Globus pallidus (tissue), 1 donor: ENCODE measurements at places on chromosomes 12 and 14.
A peak's percentile ranks its signal among the peaks of the same experiment; 100 is the strongest.

- DNase-seq: no peak
Measured at GRCh38 chr12:126424696-126425095, 1359.5 kb downstream of the AACS start.

DNA sequence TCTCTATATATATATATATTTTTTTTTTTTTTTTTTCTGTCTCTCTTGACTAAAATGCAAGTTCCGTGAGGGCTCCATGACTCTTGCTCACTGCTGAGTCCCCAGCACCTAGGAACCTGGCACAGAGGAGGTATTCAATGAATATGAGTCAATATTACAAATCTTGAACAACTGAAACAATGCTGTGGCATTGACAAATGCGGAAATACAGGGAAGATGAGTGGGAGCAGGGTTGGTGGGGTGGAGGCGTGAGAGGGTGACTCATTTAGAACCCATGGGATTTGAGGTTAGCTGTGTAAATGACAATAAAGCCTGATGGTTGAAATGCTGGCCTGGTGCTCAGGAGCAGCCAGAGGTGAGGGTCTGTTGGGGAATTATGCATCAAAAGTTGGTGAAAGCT, 121.7 kb upstream of the FUT8 start:
- no peak for DNase-seq

DNA sequence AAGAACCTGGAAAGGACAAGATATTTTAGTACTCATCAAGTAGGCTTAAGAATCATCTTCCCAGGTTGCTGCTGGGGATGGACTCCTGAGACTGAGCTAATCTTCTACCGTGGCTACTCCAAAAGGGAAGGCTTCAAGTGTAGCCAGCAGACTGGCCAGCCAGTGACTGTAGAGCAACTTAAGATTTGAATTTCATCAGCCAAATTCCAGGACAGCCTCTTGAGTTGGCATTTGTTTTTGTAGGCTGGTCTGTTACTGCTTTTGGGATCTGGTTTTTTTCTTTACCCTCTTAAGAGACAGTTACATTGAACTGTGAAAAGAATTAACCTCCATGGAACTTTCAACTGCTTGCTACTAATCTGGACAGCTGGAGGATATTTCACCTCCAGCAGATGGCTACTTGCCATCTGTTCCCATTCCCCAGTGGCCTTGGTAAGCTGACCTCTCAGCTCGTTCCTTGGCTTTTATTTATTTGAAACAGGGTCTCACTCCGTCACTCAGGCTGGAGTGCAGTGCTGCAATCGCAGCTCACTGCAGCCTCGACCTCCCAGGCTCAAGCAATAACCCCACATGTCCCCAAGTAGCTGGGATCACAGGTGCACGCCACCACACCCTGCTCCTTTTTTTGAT, 20.7 kb downstream of the VTI1B start:
- no peak for DNase-seq

DNA sequence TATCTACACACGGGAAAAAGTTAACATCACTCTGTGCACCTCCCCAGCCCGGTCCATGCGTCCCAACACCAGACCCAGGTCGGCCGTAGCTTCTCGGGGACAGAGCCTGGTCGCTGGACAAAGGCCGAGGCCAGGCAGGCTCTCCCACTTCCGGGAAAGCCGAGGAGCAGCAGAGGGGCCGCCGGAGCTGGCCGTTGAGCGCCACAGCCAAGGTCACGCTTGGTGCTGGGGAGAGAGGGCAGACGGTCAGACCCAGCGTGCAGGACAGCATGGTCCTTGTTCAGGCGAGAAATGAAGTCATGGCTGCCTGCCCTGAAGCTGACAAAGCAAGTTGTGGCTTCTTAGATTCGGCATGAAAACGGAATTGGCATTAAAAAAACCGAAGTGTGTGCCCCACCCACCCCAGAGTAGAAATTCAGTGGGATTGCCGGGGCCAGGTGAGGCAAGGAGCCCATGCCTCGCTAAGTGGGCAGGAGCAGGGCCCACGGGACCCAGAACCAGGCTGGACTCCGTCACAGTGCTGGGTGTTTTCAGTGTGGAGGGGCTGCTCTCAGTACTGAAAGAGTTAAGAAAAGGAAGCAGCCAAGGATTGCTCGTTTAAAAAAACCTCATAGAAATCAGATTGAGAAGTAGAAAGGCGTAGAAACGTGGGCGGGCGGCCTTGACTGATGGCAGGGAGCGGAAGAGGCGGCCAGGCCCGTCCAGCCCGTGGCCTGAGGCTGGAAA, 4.3 kb downstream of the ARL6IP4 start:
- DNase-seq: peak; percentile 37

- DNase-seq: peak; percentile 60
Measured at GRCh38 chr14:52949711-52950409, 990 bp downstream of the FERMT2 start.

GRCh38 chr12:100279607-100280244, 12.7 kb downstream of the SCYL2 start:
- no peak for DNase-seq

- peak; percentile 2 for DNase-seq
Measured at GRCh38 chr14:53663709-53664108, 292.9 kb downstream of the BMP4 start.

DNA sequence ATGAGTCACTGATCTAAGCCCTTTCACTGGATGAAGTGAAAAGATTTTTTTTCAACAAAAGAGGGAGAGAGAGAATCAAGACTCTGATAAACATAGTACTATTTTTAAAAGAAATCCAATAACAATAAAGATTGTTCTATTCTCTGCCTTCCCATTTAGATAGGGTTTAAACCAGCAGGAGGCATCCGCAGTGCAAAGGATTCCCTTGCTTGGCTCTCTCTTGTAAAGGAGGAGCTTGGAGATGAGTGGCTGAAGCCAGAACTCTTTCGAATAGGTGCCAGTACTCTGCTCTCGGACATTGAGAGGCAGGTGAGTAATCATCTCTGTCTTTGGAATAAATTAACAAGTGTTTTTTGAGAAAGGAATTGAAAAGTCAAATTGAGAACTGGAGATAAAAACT, 124.9 kb downstream of the DERA start:
- DNase-seq: no peak

DNA sequence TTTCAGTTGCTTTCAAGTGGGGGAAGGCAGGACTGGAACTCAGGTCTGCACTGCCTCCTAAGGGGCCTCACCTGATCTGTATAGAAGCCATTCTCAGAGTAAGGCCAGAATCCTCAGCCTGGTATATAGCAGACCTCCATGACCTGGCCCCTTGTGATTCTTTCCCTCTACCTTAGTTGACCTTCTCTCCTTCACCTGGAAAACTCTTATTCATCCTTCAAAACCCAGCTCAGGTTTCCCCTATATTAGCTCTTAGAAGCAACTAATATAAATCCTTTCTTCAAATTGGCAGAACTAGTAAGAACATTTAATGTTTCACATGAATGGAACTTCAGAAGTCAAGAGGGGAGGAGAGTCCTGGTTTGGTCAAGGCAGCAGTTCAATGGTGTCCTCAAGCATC, 26.0 kb upstream of the WSCD2 start:
- DNase-seq: no peak

GRCh38 chr12:130437555-130438242, 100.0 kb downstream of the PIWIL1 start:
- DNase-seq: no peak

GRCh38 chr14:91554535-91555332, 44.6 kb upstream of the PPP4R3A start:
- no peak for DNase-seq

- no peak for DNase-seq
Measured at GRCh38 chr14:68978172-68978911, 760 bp downstream of the ACTN1 start.

- DNase-seq: no peak
Measured at GRCh38 chr12:55816881-55817344, 611 bp downstream of the SARNP start.

DNA sequence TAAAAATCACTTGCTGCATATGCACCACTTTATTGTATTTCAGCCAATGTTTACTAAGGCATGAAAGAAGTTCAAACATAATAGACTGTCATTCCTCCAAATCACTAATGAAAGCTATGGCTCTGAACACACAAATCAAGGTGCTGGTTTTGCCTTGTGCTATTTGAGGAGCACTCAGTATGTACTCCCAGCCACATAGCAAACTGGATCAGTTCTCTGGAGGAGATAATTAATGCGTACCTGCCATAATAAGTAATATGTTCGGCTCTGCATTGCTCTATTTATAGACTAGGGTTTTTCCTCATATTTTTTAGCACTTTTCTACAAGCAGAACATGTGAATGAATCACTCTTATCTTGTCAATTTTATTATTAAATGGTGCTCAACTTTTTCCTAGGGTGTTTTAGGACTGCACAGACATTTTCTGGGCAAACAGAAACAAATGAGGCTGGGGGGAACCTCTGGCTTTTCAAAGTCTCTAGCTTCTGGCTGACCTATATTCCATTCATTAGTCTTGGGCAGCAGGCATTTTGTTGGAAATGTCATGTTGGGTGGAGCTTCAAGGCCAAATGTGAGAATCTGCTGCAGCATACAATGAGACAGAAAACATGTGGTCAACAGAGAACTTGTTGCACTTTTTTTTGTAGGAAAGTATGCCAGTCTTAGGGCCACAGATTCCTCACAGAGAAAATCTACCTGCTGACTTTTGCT, 88.4 kb downstream of the GRIP1 start:
- no peak for DNase-seq

- DNase-seq: no peak
Measured at GRCh38 chr14:58904776-58905175, 267.0 kb downstream of the DACT1 start.

- no peak for DNase-seq
Measured at GRCh38 chr12:128245905-128246304, 21.1 kb upstream of the TMEM132C start.

GRCh38 chr12:65106948-65107347, 14.2 kb downstream of the WIF1 start:
- no peak for DNase-seq

GRCh38 chr12:99147130-99147529, 500.4 kb upstream of the GARIN6 start:
- DNase-seq: no peak

- DNase-seq: no peak
Measured at GRCh38 chr14:104356020-104356737, 217.8 kb downstream of the KIF26A start.

GRCh38 chr12:94416613-94417012, 43.1 kb downstream of the CEP83 start:
- DNase-seq: no peak

DNA sequence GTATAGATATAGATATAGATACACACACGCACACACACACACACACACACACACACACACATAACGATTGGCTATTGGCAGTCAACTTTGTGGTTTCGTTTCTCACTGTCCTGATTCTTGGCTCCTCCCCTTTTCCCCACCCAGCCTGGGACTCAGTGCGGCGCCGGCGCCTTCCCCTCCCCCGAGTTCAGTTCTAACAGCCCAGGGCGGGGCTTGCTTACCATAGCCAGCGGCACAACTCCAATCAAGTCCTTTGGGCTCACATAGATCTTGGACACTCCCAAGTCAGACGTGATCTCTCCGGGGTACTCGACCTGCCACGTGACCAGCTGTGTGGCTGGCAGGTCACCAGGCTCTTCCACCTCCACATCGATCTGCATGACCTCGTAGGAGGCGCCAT, 484.1 kb downstream of the GLT1D1 start:
- DNase-seq: no peak

DNA sequence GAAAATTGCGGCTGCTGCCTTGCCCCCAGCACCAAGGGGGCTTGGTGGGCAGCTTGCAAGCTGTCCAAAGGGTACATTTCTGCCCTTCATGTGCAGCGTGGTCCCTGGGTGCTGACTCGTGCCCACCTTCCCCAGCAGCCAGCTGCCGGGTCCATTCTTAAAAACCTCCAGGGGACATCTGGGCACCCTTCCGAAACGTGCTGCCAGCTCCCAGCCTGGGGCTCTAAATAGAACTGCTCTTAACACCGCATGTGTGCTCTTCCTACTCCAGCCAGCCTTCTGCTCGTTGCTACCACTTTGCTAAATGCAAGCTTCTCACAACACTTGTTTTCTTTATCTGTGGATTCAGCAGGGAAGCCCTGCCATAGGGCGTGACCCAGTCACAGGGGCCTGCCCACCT, 66.0 kb downstream of the RIMBP2 start:
- DNase-seq: no peak

- DNase-seq: no peak
Measured at GRCh38 chr14:51897791-51898355, 37.5 kb downstream of the GNG2 start.

DNA sequence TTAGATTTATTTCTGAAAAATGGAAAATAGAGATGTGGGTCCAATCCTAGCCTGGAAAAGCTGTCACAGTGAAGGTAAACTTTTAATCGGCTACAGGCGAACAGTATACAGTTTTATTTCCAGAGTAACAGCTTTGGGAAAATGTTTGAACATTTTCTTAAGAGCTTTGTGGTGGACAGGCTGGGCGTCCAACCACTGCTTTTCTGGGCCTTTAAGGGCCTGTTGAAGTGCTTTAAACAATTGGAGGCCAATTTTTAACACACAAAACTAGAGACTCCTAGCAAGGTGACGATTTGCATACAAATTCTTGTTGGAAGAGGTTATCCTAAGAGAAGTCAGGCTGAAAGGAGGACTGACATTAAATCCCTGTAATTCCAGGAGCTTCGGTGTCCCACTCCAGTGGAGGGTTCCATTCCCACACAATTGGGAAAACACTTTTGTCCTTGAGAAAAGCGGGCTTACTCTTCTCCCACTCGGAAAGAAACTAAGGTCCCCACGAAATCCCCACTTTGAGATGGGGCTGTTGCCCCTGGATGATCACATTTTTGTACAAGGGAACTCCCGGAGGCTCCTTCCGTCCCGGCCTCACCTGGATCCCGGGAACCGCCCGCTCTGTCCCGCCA, 26.9 kb downstream of the BCL11B start:
- no peak for DNase-seq

GRCh38 chr12:124705545-124706138, 138.2 kb upstream of the NCOR2 start:
- DNase-seq: no peak

DNA sequence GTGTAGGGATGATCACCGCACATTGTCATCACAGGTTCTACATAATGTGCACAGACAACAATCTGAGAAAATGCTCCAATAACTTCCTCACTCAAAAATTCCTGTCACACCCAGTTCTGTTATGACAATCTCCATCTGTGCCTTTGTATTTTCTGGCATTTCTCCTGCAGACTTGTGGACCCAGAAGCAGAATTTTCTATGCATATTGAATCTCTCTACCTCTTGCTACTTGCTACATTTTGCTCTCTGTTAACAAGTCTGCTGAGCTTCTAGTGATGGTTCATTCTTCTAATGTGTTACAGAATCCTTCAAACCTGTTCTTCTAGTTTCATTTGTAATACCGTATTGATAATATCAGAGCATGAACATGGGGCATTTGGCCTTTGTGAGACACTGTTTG, 127.8 kb upstream of the PTPRQ start:
- DNase-seq: no peak

DNA sequence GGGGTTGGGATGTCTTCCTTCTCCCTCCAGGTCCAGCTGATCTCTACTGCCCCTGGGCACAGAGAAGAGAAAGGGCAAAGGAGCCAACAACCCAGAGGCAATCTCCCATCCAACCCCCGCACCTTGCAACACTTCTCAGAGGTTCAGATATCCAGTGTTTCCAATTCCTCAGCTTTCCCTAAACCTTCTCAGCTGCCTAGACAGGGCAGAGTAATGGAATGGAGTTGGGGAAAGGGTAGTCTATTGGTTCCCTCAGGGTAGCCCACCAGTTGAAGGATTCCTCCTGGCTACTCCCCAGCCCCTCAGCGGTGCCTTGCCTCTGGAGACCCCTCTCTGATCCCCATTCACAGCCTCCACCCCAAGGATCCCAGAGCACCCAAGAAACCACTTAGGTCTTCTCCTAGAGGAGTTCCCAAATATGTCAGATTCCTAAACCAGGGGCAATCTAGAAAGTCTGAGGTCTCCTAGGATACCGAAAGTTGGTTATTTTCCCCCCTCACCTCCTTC, 537 bp downstream of the NFE2 start:
- no peak for DNase-seq
